Stimulated activated CD4-positive, alpha-beta T cell treated with anti-CD3 and anti-CD28 coated beads, Interleukin-1b, Interleukin-23, amount 100 ng/mL, for 1 hour (primary cell): ENCODE measurements at places on chromosomes 4 and X.

- DNase-seq: no peak
Measured at GRCh38 chr4:16079046-16079445, 4.8 kb downstream of the PROM1 start.

DNA sequence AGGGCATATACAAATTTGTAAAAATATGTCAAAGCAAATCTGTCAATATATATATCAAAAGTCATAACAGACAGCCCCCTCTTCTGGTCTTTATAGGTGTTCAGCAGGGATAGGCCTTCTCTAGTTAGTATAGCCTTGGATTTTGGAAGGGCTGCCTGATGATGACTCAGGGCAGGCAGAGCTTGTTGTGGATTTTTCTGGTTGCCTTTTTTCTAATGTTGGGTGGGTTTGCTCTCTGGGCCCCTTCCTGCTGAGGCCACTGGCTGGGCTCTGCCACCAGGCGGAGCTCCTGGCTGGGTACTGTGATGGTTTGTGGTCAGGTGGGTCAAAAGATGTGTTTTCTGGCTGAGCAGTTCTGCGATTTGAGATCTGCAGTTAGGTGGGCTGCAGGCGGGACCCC lies 294.2 kb downstream of the GRIA2 start:
- DNase-seq: no peak

- DNase-seq: no peak
Measured at GRCh38 chr4:147509386-147509785, 28.5 kb downstream of the EDNRA start.

DNA sequence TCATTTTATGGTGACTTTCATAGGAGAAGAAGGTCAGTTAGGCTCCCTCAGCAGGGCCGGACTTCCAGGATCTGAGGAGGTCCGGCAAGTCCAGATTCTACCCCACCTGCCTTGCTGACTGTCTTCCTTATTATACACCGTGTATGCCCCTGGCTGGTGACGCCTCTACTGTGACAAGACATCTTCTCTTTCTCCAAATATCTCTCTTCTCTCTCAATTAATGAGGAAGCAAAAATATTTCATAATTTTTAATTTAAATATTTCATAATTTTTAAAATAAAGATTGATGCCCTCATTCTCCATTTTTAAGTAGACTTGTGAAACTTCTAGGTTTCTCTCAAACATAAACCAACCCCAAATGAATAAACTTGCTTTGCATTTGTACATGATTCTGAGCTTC lies 202.5 kb downstream of the NSUN7 start:
- no peak for DNase-seq

GRCh38 chr4:100414016-100414790 lies 103.6 kb downstream of the EMCN start:
- no peak for DNase-seq

DNA sequence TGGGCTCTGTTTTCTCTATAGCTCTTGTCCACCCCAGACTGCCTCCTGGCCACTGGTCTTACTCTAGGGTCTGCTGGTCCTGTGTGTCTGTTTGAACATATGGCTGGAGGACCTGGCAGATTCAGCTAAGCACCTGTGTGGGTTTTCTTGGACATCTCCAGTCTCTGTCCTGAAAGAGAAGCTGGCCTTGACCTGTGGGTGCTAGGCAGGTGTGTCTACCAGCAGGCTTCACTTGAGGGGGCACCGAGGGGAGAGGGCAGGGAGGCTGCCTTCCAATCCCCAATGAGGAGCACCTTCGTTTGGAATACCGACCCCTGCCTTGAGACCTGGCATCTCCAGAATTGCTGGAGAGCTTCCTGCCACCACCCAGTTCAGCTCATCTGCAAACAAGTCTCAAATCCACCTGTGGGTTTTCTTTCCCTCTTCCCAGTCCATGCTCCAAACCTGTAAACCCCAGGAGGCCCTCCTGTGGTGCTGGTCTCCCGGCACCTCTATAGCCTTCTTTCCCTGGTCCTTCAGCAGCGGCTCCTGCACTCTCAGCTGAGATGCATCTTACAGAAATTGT lies 45.2 kb downstream of the HTRA3 start:
- no peak for DNase-seq

GRCh38 chr4:6118201-6118600 lies 82.1 kb downstream of the JAKMIP1 start:
- DNase-seq: no peak

DNA sequence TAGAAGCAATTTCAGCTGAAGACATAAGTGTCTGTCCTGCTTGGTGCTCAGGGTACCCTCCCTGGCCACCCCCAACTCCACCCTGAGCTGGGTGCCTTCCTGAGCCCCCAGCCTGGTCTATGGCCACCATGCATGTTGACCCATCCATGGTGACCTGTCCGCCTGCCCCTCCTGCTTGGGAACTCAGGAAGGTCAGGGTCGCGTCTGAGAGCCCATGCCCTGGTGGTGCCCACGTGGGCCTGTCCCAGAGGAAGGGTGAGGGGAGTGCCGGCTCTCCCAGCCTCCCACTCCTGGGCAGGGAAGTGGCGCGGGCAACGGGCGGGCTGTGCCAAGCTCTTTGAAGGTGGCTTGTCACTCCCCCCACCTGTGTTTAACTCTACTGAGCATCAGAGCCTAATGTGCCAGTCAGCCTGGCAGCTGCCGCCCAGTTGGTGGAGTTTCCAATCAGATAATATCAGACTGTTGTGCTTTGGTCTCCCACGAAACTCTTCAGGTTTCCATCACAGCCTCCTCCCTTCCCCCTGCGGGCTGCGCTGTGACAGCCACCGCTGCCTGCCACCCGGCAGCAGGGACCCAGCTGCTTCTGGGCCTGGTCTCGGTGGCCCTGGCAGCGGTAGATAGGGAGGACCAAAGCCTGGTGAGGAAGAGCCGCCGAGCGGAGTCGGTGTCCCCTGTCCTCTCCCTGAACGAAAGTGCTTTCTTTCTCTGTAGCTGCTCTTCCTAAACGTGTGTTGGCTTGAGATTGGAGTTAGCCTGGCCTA lies 4.8 kb downstream of the SH3BP2 start:
- DNase-seq: no peak

- DNase-seq: no peak
Measured at GRCh38 chrX:46039526-46039925, 505.7 kb downstream of the ZNF674 start.

GRCh38 chr4:3418029-3418762 lies 23.6 kb upstream of the HGFAC start:
- DNase-seq: no peak

DNA sequence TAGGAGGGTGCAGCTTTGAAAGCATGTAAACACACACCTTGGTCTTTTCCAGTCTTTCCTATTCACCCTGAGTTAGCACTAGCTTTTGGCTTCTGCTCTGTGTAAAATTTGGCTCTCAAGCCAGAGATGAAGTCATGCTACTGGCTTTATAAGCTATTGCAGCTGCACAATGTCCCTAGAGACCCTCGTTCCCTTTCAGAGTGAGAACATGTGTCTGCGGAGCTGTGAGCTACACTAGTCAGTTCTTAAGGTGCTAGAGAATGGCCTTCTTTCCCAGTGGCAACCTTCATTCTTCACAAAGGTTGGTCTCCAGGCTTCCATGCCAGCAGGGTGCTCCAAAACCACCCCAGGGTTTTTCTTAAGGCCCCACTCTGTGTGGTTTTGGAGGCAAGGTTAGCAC lies 199.1 kb downstream of the SPATA18 start:
- no peak for DNase-seq

GRCh38 chrX:124925681-124926080 lies 394.0 kb upstream of the TEX13C start:
- no peak for DNase-seq

GRCh38 chr4:1049591-1049905 lies 38.1 kb downstream of the FGFRL1 start:
- no peak for DNase-seq

GRCh38 chrX:39399387-39399786 lies 598.1 kb downstream of the MID1IP1 start:
- DNase-seq: no peak

DNA sequence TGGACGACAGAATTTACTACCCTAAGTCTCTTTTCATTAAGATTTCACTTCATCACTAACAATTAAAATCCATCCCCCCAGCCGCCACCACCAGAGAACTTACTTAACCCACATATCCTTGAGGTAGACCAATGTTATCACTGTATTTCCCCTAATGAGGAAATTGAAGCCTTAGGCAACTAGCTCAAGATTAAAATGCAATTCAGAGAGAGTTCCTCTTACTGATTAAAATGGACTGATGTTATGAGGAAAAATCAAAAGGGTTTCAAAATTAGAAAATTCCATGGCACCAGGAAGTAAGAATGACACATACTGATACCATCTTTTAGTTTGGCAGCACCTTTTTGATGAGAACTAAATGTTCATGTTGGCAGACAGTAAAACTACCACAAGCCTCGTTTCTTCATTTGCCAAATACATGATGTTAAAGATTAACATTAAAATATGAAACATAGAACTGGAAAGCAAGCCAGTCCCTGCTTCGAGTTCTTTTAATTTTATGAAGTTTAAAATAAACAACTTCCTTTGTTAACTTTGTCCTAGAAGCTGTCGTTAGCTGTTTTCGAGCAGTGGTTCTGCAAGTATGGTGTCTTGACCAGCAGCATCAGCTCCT lies 69.3 kb upstream of the CCDC160 start:
- DNase-seq: no peak

DNA sequence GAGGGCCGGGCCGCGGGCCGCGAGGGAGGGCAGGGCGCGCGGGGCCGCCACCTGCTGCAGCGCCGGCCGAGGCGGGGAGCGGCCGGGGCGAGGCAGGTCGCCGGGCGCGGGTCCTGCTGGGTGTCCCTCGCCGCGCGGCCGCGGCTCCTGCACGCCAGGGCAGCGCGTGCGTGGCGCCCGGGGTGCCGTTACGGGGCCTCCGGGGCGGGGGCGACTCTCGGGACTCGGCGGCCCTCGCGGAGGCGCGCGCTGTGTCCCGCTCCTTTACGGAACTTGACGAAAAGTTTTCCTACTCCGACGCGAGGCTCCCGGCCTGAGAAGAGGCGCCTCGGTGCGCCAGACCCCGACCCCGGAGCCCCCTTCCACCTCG lies 329 bp downstream of the TBC1D14 start:
- DNase-seq: no peak

DNA sequence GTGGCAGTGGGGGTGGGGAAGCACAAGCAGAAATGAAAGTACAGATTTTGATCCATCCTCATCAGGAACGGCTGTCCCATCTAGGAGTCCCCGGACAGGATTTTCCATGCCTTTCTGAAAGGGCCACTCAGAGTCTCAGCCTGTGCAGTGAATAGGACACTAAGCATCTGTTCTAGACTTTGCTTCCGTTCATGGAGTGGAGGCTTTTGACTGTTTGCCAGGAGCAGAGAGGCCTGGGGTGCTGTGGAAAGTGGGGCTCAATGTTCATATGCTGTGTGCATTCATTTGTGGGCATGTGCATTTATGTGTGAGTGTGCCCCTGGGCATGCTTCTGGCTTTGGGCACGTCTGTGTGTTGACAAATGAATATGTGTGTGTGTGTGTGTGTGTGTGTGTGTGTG lies 25.6 kb upstream of the MAMLD1 start:
- no peak for DNase-seq

- DNase-seq: no peak
Measured at GRCh38 chrX:41108463-41109205, 23.4 kb downstream of the USP9X start.

DNA sequence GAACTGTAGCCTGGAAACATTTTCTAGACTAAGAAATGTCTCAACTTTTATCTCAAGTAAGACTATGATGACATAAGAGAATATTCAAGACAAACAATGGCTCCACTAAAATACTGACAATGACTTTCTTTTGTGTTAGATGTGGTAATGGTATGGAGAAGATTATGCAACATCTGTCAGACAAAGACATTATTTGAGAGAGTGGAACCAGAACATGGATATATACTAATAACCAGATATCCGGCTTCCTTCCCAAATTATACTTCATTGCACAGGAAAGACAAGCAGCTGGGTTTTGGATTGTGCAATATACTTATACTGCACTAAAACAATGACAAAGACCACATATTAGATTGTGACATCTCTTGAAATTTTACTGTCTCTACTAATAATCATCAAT lies 290.8 kb upstream of the GIMD1 start:
- no peak for DNase-seq

- DNase-seq: no peak
Measured at GRCh38 chrX:47239898-47240545, 7.2 kb downstream of the USP11 start.

DNA sequence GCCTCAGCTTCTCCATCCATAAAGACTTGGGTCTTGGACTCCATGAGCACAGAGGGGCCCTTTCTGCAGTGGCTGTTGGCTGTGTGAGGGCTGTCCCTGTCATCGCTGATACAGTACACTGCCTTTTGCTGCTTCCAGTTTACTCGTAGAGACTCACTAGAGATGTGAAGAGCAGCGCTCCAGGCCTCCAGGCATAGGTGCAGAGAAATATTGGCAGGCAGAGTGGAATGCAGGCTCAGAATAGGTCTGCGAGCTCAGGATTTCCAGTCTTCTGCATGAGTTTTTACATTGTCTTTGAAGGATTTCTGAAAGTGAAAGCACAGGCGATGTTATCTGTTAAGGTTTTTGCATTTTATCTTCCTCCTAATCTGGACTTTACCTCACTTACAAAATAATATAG lies 97.4 kb downstream of the AASDH start:
- DNase-seq: no peak

GRCh38 chr4:140793291-140793690 lies 37.1 kb upstream of the TBC1D9 start:
- no peak for DNase-seq

GRCh38 chr4:39899291-39899690 lies 78.4 kb downstream of the PDS5A start:
- no peak for DNase-seq

DNA sequence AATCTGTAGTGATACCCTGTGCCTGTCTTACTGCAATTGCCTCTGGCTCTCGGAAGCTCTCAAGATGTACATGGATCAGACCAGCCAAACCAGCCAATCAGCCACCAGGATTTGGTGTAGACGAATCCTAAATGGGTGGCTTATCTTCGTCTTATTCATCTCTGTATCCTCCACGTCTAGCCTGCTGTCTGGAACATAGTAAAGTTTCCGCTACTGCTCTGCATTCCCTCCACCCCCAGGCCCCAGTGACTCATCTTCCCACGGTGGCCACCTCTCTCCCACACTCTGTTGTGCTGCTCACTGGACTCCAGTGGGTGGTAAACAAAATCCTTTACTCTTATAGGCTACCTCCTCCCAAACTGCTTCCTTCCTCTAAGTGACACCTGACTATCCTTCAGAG lies 37.8 kb downstream of the SEPTIN6 start:
- DNase-seq: peak; percentile 51

DNA sequence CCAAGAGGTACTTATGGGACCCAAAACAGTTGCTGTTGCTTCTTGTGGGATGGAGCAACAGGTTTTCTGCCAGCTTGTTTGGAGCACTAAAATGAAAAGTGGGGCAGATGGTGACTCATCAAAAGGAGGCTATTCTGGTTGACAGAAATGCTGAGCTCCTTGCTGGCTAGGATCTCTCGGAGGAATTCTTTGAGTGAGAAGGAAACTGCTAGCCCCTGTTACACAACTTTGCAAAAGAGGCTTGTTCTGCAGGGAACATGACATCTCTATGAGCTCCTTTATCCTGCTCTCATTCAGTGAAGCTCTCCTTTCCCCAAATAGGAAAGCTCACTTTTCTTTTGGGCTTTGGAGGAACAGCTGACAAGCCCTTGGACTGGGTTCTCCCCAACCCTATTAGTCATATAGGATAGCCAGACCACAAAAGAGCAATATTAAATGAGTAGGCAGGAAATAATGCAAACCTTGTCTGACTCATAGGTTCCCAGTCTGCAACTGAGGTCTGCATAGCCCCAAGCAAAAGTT lies 108.3 kb downstream of the CDS1 start:
- DNase-seq: no peak

- DNase-seq: no peak
Measured at GRCh38 chr4:185093603-185094002, 49.5 kb upstream of the SLC25A4 start.

- DNase-seq: no peak
Measured at GRCh38 chr4:168199260-168199957, 107.1 kb downstream of the ANXA10 start.
